ENCODE measurements at places on chromosomes 3 and 15. TPM values are rescaled to one million over a fixed set of nuclear protein-coding genes. Genes with fewer than 3 reads are reported as not detected.

DNA sequence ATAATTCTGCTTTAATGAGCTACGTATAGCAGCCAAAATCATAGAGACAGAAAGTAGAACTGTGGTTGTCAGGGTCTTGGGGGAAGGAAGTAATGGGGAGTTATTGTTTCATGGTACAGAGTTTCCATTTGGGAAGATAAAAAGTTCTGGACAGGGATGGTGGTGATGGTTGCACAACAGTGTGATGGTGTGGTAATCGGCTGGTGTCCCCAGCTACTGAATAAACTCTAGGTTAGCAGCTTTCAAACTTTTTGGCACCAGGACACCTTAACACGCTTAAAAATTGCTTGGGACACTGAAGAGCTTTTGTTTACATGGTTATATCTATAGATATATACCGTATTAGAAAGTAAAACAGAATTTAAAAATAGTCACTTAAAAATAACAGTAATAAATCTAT is 166.0 kb downstream of the NEK11 start:
- DNase-seq, result no peak

MYEF2 gene
- 36.7 TPM for total RNA-seq

MEGF11 gene
- 1.5 TPM for total RNA-seq

GRCh38 chr3:157107644-157108133 is 52.3 kb downstream of the CCNL1 start:
- no peak for DNase-seq

GRCh38 chr3:28598165-28598564 is 249.5 kb upstream of the AZI2 start:
- DNase-seq, result no peak
